Femur (tissue), 1 donor: ENCODE measurements at places on chromosomes 6 and 20.

DNA sequence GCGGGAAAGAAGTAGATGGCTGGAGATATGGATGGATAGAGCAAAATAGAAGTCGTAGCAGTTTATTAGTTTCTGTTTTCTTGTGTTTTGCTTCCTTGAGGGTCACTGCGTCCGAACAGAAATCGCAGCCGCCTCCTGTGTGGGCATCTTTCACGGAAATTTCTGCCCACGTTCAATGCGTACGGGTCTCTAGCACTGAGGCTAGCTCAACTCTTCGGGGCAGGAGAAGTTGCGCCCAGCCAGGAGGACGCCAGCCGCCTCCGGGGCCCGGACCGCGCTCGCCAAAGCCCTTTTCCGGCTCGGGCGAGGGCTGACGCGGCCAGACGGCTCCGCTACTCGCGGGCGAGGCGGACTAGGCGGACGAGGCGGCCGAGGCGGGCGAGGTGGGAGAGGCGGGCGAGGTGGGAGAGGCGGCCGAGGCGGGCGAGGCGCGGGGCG is 814 bp downstream of the TFAP2B start:
- no peak for DNase-seq

DNA sequence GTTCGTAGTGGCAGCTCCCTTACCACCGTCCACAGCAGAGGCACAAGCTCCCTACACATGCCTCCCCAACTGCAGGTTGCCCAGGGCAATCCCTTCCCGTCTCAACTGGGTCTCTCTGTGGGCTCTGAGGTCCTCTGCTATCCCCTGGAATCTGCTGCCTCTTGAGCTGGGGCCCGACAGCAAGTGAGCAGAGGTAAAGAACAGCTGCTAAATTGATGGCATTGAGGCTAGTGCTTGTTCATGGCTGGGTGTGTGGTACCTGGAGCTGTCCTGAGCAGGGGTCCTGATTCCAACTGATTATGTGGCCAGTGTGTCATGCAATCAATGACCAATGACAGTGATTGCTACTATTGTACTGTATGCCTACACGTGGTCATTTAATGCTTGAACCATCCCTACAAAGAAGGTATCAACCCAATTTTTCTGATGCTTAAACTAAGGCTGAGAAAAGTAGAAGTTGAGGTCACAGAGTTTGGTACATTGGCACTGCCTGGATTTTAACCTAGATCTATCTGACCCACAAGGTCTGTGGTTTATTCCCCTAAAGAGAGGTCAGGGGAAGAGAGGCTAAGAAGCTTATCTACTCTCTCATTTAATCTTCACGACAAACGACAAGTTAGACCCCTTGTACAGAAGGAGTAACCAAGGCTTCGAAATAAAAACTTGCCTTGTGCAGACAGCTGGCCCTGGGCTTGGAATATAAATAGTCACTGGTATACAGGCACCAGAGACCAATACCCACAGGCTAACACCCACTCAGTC is 41.1 kb downstream of the HNF4A start:
- no peak for DNase-seq

GRCh38 chr20:59398537-59399205 is 98.3 kb downstream of the EDN3 start:
- DNase-seq = no peak

GRCh38 chr6:2263896-2264295 is 18.5 kb upstream of the GMDS start:
- DNase-seq = no peak

DNA sequence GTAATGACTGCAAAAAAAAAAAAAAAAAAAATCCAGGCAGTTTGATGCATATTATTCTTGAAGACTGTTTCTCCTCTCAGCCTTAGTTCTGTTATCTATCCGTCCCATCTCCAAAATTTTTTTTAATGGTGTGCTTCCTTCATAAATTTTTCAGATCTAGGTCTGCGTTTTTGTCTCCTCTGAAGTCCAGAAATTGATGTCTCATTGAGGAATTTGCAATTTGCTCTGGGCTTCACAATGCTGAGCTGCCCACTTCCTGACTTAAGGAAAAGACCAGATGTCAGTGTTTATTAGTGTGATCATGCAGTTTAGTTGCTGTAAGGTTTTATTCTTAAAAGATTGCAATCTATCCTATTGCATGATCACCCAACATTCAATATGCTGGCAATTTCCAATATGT is 297.6 kb downstream of the ZNF217 start:
- no peak for DNase-seq

GRCh38 chr6:89117211-89118108 is at the start of gene SRSF12:
TSS of gene SRSF12 (minus strand) at chr6:89118071. CDS start at chr6:89117887, 184 bp downstream.
- DNase-seq = peak; percentile 47

GRCh38 chr6:135630789-135631376 is 133.3 kb upstream of the AHI1 start:
- peak; percentile 31 for DNase-seq

DNA sequence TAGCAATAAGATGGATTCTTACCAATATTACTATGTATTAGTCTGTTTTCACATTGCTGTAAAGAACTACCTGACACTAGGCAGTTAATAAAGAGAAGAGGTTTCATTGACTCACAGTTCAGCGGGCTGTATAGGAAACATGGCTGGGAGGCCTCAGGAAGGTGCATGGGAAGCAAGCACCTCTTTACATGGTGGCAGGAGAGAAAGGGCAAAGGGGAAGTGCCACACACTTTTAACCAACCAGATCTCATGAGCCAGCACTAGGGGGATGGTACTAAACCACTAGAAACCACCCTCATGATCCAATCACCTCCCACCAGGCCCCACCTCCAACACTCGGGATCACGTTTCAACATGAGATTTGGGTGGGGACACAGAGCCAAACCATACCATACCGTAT is 40.7 kb upstream of the CCDC167 start:
- DNase-seq = no peak

GRCh38 chr6:2510316-2510715 is 240.4 kb downstream of the MYLK4 start:
- DNase-seq = no peak

DNA sequence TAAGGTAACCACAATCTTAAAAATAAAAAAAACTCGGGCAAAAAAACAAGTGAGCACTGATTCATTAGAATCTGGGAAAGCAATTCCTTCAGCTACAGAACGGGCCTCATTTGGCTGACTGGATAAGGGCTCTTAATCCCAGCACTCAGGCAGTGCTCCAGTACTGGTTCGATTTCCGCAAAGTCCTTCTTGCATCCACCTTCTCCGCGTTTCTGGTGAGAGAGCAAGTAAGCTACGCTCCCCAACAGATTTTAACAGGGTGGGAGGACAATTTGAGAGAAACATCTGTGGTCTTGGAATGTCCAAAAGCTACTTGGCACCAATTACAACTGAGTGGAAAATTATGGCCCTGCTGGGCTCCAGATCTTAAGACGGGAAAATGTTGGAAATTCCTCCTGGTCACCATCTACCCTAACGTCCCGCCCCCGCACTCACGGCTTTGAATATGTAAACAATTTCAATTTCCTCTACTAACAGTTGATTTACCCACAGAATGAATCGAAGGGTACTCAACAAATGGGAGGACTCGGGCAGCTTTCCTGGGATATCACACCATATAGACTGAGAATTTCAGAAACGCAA is 18.1 kb upstream of the ZSCAN9 start:
- DNase-seq = no peak

- DNase-seq = peak; percentile 72
Measured at GRCh38 chr6:160428069-160428430, 79.9 kb downstream of the SLC22A3 start.

DNA sequence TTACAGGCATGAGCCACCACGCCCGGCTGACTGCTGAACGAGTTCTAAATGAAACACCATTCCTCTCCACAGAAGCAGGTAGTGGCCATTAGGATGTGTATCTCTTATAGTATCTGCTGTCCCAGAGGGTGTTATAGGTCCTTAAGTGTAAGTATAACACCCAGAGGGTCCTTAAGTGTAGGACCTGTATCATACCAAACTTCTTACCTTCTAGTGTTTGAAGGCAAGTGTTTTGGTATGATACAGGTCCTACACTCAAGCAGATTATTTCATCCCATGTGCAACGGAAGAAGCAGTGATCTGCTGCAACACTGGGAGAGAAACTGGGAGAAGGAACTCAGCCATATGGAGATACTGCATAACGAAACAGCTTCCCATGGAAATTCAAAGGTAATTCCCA is 17.4 kb downstream of the BMP7 start:
- no peak for DNase-seq
